Mesenteric fat pad (tissue), 1 donor: ENCODE measurements at places on chromosomes 12 and 14. TPM values are rescaled to one million over a fixed set of nuclear protein-coding genes. Genes with fewer than 3 reads are reported as not detected.

Gene FAM90A1
- 0.48 TPM for total RNA-seq

DNA sequence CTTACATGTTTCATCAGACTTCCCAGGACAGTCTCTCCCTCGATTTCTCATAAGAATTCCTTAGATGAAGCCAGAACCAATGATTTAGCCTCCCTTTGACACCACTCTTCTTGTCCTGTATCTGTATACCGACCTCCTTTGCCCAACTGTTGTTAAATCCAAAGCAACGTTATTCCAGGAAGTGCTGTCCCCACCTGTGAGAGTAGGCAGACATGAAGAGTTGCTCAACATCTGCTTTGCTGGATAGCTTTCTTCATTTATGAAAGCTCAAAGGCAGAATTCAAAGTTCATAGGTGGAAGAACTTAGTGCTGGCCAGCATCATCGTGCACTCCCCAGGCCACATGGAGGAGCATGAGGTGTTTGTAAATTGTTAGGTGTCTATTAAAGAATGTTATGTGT lies 55.6 kb downstream of the GTF2A1 start:
- DNase-seq, result no peak

- DNase-seq, result no peak
Measured at GRCh38 chr12:10220398-10221077, 7.9 kb downstream of the GABARAPL1 start.

GRCh38 chr12:78210894-78211302 lies 380.2 kb downstream of the NAV3 start:
- no peak for DNase-seq

GRCh38 chr14:54662491-54663133 lies 95.7 kb downstream of the SAMD4A start:
- no peak for DNase-seq

- no peak for DNase-seq
Measured at GRCh38 chr14:96519970-96520369, 17.8 kb downstream of the PAPOLA start.

DNA sequence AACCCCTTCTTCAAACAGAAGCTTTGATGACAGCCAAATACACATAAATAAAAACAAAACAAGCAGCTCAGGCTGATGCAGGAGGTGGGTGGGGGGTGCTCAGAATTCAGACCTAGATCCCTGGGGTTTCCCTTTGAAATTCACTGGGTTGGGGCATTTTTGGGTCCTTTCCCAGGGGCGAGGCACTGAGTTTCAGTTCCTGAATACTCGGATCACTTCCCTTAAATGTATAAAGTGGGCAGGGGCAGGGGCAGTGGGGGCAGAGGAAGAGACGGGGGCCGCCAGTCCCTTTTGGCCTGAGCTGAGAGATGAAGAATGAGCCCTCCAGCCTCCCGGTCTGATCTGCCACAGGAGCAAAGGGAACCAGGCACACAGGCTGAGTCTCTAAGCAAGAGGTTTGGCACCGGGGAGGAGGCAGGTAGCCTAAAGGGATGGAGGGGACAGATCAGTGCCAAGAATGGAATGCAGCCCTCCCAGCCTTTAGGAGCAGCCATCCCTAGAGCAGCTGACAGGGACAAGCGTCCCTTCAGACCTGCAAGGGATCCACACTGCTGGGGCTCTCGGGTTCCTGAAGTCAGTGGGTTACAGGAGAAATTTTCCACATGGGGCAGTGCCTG lies 20.3 kb downstream of the KDM2B start:
- no peak for DNase-seq

Gene POTEM
- not detected for total RNA-seq

GRCh38 chr12:6214633-6215032 lies 14.4 kb downstream of the CD9 start:
- DNase-seq, result no peak

- no peak for DNase-seq
Measured at GRCh38 chr14:101960225-101960624, 4.1 kb upstream of the DYNC1H1 start.

Gene CLEC9A
- not detected for total RNA-seq

DNA sequence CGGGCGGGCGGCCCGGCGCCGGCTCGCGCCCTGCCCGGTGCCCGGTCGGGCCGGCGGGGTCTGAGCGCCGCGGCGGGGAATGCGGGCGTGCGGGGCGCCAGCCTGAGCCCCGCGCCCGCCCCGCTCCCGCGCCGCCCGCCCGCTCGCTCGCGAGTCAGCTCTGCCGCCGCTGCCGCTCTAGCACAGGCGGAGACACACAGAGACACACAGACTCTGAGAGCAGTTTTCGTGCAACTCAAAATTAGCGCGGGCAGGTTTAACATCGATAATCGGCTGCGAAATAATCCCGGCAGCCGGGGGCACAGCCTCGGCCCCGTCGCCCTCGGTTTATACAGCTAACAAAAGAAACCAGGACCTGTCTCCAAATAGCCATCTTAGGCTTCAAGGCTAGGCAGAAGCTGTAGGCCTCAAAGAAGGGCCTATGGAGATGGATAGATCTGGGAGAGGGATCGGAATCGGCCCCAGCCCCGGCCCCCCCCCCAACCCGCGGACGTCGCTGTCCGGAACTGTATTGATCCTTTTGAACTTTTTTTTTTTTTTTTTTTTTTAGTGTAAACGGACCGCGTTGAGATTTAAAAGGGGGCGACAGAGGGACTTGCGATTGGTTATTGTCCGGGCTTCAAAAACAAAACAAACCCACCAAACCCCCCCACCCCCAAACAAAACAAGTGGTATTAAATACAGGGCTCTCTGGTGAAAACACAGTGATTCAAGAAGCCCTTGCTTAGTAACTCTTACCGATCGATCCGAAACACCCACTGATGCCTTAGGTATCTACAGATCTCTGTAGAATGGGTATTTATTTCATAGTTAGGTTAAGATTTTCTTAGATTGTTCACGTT lies 1.1 kb downstream of the ARID2 start:
- DNase-seq, result no peak

DNA sequence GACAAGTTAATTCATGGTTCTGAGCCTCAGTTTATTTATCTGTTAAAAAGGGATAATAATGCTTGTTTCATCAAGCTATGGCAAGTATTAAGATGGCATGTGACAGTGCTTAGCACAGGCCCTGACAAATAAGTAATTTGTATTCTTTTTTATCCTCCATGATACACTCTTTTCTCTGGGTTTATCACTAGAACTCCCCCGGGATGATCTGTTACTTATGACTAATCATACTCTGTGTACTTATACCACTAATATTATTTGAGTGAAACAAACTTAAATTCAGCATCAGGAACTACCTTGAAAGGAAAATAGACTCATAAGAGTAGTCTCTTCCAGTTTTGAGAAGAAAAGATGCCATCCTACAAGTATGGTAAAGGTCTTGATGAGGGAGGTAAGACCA lies 283.8 kb downstream of the PAWR start:
- DNase-seq, result no peak

Gene SLC25A29
- total RNA-seq, result 20.0 TPM
